Activated CD4-positive, alpha-beta T cell treated with anti-CD3 and anti-CD28 coated beads for 4 hours (primary cell): ENCODE measurements at places on chromosomes 1 and 21.

DNA sequence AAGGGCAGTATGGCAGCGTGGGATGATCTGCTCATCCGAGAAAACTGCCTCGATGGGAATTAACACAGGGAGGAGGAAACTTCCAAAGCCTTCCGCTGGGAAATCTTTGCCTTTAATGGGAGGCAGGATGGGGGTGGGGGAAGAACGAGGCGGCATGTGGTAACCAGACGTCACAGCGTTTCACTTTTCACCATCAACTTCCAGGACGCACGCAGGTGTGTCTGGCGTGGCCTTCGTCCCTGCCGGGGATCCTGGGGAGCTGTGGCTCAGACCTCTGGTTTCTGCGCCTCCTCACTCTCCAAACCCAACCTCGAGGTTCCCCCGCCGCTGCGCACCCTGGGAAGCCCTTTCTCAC, 282 bp downstream of the RSPH1 start:
- no peak for DNase-seq

DNA sequence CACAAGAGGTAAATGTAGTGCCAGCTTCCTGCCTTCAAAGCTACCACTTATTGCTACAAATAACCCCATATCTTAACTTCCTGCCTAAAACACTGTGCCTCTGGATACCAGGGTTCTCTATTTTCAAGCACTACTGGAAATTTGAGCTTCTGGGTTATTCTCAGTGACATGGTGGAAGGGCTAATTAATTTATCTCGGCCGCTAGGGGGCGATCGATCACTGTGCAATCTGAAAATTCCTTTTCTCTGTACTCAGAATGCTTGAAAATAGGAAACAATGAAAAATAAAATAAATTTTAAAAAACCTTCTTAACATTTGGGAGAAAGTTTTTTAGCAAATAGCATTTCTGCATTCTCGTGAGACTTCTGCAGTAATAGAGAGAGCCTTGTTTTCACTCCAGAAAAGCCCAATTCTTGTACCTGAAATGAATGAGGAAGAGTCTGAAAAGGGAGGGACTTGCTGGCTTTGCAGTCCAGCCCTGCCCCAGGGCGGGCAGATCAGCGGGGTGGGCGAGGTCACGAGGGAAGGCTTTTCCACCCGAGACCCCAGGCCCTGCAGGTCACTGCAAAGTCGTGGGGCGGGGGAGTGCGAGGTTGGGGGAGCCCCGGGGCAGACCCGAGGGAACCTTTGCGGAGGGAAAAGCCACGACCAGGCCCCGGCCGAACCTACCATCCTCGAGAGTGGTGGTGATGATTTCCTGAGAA, 276.7 kb downstream of the PCP4 start:
- DNase-seq = peak; percentile 8

- DNase-seq = no peak
Observed at GRCh38 chr1:205379056-205379455, 22.3 kb upstream of the KLHDC8A start.

DNA sequence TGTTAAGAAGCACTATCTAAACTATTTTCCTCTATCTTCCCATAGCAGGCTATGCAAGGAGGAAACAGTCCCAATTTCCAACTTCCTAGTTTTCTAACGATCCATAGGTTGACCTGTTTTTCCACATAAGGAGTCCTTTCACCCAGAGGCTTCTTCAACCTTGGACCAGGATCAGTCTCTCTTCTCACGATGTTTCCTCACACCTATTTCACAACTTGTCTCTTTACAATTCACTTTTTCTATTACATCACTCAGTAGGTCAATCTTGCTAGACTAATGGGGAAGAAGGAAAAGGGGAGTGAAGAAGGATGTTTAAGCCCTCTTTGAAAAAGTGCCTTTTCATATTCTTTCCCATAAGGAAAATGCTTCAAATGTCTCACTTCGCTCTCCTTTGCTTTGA, 15.9 kb downstream of the PALMD start:
- DNase-seq = no peak

DNA sequence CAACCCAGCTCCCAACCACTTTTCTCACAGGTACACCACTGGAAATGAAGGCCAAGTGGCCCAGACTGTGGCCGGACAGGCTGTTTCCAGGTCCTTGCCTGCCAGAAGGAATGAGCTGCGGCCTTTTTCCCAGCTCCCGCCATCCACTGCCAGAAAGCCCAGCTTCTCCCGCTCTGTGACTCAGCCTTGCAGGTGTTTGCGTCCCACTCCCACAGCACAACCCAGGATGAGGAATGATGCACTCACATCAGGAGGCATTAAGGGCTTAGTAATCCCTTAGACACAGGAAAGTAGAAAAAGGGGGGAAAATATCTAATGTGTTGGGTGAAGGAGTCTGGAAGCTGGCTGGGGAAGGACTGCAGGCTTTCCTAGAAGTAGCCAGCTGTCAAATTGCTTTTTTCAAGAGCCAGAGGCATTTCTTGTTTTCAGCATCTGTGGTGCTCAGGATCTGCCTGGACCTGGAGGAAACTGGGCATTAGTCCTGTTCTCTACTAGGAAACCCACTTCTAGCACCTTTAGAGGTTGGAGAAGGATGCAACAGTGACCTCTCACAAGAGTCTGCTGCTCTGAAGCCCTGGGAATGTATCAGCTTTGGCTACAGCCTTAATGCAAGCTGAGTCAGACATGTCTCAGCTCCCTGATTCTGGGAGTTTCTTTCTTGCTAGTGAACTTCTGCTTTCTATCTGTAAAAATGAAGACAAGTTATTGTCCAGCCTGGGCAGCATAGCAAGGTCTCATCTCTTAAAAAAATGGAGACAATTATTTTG, 13.2 kb upstream of the MAP1LC3C start:
- no peak for DNase-seq
